ENCODE measurements at places on chromosomes 11 and 22. TPM values are rescaled to one million over a fixed set of nuclear protein-coding genes. Genes with fewer than 3 reads are reported as not detected.

GRCh38 chr11:10456519-10456918, 1.5 kb downstream of the AMPD3 start:
- H3K4me3 ChIP-seq, result peak overlapping the region; percentile 58
- H3K27me3 ChIP-seq, result peaks cover 14% of the 10 kb centered on the region
- H3K4me1 ChIP-seq, result peaks cover 33% of the 10 kb centered on the region
- no peaks in the 10 kb centered on the region for H3K36me3 ChIP-seq
- H3K27ac ChIP-seq, result no peak overlapping the region

DNA sequence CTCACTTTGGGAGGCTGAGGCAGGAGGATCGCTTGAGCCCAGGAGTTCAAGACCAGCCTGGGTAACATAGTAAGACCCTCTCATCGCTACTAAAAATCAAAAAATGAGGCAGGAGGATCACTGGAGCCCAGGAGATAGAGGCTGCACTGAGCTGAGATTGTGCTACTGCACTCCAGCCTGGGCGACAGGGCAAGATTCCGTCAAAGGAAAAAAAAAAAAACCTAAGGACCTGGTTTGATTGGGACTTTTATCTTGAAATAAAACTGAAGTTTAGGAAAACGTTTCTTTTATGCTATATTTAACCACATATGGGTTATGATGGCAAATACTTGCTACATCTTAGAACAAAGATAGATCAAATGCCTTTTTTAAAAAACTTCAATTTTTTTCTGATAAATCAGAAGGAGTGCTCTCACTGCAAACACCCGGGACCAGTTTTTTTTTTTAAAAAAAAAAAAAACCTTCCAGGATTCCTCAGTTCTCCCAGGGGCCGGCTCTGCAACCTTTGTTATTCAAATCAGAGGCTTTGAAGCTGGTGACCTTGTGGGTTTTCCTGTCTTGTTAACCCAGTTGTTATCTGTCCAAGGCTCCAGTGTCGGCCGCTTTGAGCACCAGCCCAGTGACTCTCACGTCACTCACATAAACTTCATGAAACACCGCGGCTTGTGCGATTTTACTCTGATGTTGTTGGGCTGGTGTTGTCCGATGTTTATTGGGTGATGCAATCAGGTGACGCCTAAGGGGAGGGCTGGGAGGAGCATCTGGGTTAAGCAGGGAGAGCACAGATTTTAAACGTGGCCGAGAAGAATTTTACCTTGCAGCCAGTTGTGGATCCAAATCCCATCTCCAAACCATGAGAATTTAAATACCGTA, 24.7 kb upstream of the SLC22A12 start:
- peak overlapping the region; percentile 56 for H3K4me3 ChIP-seq
- peak overlapping the region; percentile 70 for H3K27ac ChIP-seq
- H3K27me3 ChIP-seq, result no peaks in the 10 kb centered on the region
- peaks cover 15% of the 10 kb centered on the region for H3K4me1 ChIP-seq
- H3K36me3 ChIP-seq, result no peaks in the 10 kb centered on the region

DNA sequence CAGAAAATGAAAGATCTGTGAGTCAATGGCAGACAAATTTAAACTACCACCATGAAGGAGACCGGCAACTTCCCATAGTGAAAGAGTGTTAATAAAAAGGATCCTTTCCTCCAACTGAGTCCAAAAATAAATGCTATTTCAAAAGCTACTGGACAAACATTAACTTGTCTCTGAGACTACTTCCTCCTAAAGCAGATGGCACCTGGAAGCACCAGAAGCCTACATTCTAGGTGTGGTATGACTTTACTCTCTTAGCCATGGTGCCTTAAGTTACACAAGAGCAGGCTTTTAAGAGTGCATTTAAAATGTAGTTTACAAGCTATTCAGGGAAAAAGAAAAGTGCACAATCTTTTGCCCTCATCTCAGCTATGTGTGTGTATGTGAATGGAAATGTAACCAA, 2.5 kb downstream of the ARHGAP32 start:
- no peak overlapping the region for H3K4me3 ChIP-seq
- H3K27ac ChIP-seq, result peak overlapping the region; percentile 43
- peaks cover 14% of the 10 kb centered on the region for H3K36me3 ChIP-seq
- H3K27me3 ChIP-seq, result no peaks in the 10 kb centered on the region
- no peak for DNase-seq

OR52D1 gene
- not detected for total RNA-seq

DNA sequence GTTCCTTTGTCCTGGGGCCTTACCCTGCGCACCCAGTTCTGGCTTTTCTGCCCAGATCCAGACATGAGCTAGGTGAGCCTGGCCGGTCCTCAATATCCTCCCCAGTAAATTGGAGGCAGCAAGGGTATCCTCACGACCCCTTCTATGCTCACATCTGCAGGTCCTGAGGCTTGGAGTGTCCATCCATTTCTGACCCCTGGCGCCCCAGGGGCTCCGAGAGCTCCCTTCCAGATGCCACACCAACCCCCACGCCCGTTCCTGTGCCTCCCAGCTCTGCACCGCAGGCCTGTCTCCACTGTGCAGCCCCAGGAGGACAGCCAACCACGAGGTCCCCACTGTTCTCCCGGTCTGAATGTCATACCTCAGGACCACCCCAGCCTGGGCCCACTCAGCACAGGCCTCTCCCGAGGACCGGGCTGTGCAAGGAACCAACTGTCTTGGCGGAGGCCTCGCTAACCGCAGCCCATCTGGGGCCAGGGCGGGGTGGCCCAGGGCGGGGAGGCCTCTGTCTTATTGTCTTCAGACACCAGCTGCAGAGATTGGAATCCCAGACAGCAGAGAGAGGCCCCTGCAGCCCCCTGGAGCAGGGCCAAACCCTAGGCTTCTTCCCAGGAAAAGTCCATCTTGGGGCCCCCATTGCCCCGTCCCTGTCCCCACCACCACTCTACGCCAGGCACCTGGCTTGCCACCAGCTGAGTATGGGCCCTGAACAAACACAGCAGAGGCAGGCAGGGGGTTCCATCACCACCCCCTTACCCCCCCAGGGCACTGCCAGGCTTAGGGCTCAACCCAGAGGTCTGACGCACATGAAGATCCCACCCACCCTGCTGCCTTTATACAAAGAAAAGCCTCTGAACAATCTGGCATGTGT, 39.3 kb downstream of the ALX4 start:
- H3K4me3 ChIP-seq, result no peak overlapping the region
- H3K4me1 ChIP-seq, result peaks cover 32% of the 10 kb centered on the region
- no peaks in the 10 kb centered on the region for H3K36me3 ChIP-seq
- H3K27me3 ChIP-seq, result no peaks in the 10 kb centered on the region
- peak overlapping the region; percentile 86 for H3K27ac ChIP-seq

LMO1 gene
- total RNA-seq, result 3.2 TPM

HPX gene
- 5.2 TPM for total RNA-seq

OR51E2 gene
- 0.11 TPM for total RNA-seq

DNA sequence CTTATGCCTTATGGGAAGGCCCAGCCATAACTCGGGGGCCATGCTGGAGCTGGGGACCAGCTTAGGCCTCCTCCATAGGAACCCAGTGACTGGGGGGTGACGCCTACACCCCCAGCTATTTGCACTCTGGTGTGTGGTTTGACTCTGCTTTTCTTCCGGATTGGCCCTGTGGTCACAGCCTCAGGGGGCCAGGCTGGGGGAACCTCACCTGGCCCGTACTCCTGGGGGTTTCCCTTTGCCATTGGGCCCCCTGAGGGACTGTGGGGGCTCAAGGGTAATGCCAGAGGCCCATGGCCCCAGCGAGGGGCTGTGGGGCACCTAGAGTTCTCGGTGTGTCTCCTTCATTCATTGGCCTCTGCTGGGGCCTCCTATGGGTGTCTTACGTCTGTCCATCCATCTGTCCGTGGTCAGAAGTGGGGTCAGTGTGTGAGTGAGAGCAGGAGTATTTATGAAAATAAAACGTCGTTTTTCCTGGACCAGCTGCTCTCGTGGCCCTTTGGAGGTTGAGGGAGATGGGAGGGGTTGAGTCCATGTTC, 6.3 kb upstream of the SH3BP1 start:
- H3K4me1 ChIP-seq, result peaks cover 23% of the 10 kb centered on the region
- no peaks in the 10 kb centered on the region for H3K27me3 ChIP-seq
- DNase-seq, result no peak
- no peak overlapping the region for H3K4me3 ChIP-seq

- H3K27ac ChIP-seq, result no peak overlapping the region
- H3K4me3 ChIP-seq, result no peak overlapping the region
- H3K4me1 ChIP-seq, result no peaks in the 10 kb centered on the region
- peaks cover 23% of the 10 kb centered on the region for H3K27me3 ChIP-seq
Measured at GRCh38 chr11:13289081-13289480, 11.5 kb downstream of the BMAL1 start.

DNA sequence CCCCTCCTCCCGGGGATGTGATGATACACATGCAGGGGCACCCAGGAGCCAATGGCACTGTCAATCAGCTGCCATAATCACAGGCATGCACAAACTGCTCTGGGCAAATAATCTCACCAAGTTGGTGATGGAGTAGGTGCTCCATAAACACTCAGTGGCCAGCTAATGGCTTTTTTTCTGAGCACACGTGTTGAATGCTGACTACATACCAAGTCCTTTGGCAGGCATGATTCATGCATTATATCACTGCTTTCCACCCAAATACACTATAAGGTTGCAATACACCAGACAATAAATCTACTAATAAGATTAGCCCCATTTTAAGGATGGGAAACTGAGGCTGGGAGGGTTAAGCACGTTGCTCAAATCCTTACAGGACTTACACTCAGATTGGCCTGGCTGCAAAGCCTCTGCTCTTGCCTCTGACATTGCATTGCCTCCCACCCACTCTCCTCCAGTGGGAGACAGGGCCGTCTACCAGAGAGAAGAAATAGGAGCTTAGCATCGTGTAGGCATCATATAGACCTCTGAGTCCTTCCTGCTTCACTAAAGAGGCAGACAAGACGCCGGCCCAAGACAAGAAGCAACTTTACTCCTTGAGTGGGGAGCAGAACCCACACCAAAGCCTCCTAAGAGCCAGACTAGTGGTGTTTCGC, 32.7 kb upstream of the ACCSL start:
- H3K27me3 ChIP-seq, result peaks cover 34% of the 10 kb centered on the region
- H3K36me3 ChIP-seq, result no peaks in the 10 kb centered on the region
- no peak overlapping the region for H3K27ac ChIP-seq
- DNase-seq, result peak; percentile 29
- H3K4me3 ChIP-seq, result no peak overlapping the region
- no peaks in the 10 kb centered on the region for H3K4me1 ChIP-seq

GRIA4 gene
- 144 TPM for total RNA-seq

CARNS1 gene
- total RNA-seq, result 24.6 TPM

FOSL1 gene
- total RNA-seq, result 3.1 TPM

DNA sequence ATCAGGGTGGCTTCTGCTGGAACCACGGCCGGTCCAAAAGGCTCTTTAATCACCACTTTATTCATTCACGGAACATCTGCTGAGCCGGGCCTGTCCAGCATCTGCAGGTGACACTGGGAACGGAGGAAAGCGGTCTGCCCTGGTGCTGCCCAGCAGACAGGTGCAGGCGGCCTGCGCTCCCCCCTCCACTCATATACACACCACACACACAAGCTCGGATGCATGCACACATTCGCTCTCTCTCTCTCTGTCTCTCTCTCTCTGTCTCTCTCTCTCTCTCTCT, 736.9 kb downstream of the BRD1 start:
- H3K27me3 ChIP-seq, result peaks cover 8% of the 10 kb centered on the region
- no peak for DNase-seq
- H3K36me3 ChIP-seq, result no peaks in the 10 kb centered on the region
- H3K27ac ChIP-seq, result no peak overlapping the region
- no peaks in the 10 kb centered on the region for H3K4me1 ChIP-seq

GRCh38 chr11:96054870-96055705, 131.2 kb upstream of the MTMR2 start:
- no peak overlapping the region for H3K4me3 ChIP-seq
- H3K27ac ChIP-seq, result peak overlapping the region; percentile 96
- H3K27me3 ChIP-seq, result no peaks in the 10 kb centered on the region
- peaks cover 3% of the 10 kb centered on the region for H3K36me3 ChIP-seq
- no peak for DNase-seq
- H3K4me1 ChIP-seq, result peaks cover 61% of the 10 kb centered on the region

DNA sequence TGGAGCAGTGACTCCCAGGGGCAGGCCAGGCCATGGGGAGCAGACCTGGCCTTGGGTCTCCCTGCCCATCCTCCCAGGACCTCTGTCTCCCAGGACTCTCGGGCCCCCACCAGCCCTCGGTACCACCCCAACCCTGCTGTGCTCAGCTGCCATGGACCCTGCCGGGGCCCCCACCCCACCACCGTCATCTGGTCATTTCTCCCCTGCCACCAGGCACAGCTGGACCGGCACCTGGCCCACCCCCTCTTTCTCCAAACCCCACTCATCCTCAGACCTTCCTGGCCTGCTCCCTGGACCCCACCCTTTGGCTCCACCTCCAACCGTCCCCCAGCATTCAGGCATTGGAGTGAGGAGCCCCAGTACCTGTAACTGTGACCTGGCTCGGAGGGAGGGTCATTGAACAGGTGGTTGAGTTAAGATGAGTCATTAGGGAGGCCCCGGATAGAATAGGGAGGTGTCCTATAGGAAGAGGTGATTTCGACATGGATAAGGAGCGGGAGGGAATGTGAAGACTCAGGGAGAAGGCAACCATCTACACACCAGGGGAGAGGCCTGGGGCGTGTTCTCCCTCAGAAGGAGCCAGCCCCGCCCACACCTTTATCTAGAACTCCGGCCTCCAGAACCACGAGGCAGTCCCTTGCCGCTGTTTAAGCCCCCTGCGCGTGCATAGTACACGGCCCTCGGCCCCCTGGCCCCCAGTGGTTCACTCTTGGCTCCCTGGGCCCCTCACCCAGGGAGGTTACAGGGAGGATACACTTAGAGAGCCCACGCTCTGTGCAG, 1395.9 kb downstream of the BRD1 start:
- no peak overlapping the region for H3K27ac ChIP-seq
- no peak overlapping the region for H3K4me3 ChIP-seq
- H3K36me3 ChIP-seq, result no peaks in the 10 kb centered on the region
- peaks cover 12% of the 10 kb centered on the region for H3K27me3 ChIP-seq

GRCh38 chr11:2529636-2530035, 84.8 kb downstream of the KCNQ1 start:
- peaks cover 20% of the 10 kb centered on the region for H3K4me1 ChIP-seq
- H3K27ac ChIP-seq, result no peak overlapping the region
- H3K27me3 ChIP-seq, result peaks cover 36% of the 10 kb centered on the region
- DNase-seq, result no peak
- no peaks in the 10 kb centered on the region for H3K36me3 ChIP-seq
- no peak overlapping the region for H3K4me3 ChIP-seq

- H3K27ac ChIP-seq, result no peak overlapping the region
- H3K4me1 ChIP-seq, result peaks cover 12% of the 10 kb centered on the region
- DNase-seq, result no peak
- no peaks in the 10 kb centered on the region for H3K27me3 ChIP-seq
- no peak overlapping the region for H3K4me3 ChIP-seq
Measured at GRCh38 chr11:92670308-92670890, 299.1 kb upstream of the MTNR1B start.

DNA sequence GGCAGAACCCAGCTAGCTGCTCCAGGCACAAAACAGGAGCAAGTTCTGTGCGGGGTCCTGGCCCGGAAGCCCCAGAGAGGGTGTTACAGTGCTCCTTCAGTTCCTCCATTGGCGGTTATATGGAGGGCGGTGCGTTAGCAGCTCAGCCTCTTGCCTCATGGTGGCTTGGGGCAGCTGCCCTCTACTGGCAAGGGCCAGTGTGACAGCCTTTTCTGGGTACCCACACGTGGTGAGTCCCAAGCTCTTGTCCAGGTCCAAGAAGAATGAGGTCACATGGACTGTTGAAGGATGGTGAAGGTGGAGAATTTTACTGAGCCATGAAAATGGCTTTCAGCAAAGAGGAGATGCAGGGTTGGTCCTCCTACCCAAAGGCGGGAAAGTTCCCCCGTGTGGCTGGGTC, 100.5 kb downstream of the WT1 start:
- peaks cover 52% of the 10 kb centered on the region for H3K4me1 ChIP-seq
- H3K36me3 ChIP-seq, result no peaks in the 10 kb centered on the region
- no peaks in the 10 kb centered on the region for H3K27me3 ChIP-seq
- peak overlapping the region; percentile 12 for H3K27ac ChIP-seq
- H3K4me3 ChIP-seq, result no peak overlapping the region

CHKB gene
- total RNA-seq, result 118 TPM

GRCh38 chr22:37123649-37124048, 14.1 kb upstream of the TMPRSS6 start:
- no peak overlapping the region for H3K27ac ChIP-seq
- peaks cover 7% of the 10 kb centered on the region for H3K4me1 ChIP-seq
- H3K36me3 ChIP-seq, result no peaks in the 10 kb centered on the region
- H3K4me3 ChIP-seq, result no peak overlapping the region
- no peaks in the 10 kb centered on the region for H3K27me3 ChIP-seq
